GM23338 (cell line): ENCODE measurements at places on chromosomes 2 and 18. TPM values are rescaled to one million over a fixed set of nuclear protein-coding genes. Genes with fewer than 3 reads are reported as not detected.

GRCh38 chr2:121095257-121096080, 189.5 kb downstream of the TFCP2L1 start:
- DNase-seq, result peak; percentile 90

- DNase-seq, result no peak
These were observed 14.1 kb downstream of the ZFP36L2 start for GRCh38 chr2:43212216-43212835.

GRCh38 chr18:51236225-51236624, 38.7 kb upstream of the MEX3C start:
- no peak for DNase-seq

GRCh38 chr2:71545572-71546274, 92.4 kb downstream of the DYSF start:
- DNase-seq, result peak; percentile 87

Gene BMP10
- total RNA-seq, result not detected in 2 replicates

Gene PROC
- 1.2 and 1.7 TPM in 2 replicates for total RNA-seq

Gene GPBAR1
- 1.6 TPM in 1 of 2 replicates, not detected in the other for total RNA-seq
